ENCODE measurements at places on chromosomes 2 and 18.

- no peak for DNase-seq
These were observed 271.3 kb upstream of the SLC8A1 start for GRCh38 chr2:40723194-40723593.

DNA sequence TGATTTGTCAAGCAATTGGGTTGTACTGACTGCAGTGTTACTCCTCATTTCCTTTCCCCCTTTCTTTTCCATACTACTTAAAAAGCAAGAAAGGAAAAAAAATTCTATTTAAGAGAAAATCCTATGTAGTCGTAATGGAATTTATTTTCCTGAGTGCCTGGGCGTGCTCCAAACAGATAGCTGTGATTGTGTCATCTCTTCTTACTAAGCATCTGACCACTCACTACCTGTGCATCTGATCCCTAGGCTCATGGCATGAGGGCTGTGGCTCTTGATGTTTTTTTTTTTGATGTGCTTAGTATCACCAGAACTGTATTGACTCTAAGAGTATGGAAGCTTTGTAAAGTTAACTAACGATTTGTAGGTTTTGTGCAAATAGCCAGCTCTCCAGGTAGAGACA lies 19.0 kb downstream of the CRIM1 start:
- no peak for DNase-seq

DNA sequence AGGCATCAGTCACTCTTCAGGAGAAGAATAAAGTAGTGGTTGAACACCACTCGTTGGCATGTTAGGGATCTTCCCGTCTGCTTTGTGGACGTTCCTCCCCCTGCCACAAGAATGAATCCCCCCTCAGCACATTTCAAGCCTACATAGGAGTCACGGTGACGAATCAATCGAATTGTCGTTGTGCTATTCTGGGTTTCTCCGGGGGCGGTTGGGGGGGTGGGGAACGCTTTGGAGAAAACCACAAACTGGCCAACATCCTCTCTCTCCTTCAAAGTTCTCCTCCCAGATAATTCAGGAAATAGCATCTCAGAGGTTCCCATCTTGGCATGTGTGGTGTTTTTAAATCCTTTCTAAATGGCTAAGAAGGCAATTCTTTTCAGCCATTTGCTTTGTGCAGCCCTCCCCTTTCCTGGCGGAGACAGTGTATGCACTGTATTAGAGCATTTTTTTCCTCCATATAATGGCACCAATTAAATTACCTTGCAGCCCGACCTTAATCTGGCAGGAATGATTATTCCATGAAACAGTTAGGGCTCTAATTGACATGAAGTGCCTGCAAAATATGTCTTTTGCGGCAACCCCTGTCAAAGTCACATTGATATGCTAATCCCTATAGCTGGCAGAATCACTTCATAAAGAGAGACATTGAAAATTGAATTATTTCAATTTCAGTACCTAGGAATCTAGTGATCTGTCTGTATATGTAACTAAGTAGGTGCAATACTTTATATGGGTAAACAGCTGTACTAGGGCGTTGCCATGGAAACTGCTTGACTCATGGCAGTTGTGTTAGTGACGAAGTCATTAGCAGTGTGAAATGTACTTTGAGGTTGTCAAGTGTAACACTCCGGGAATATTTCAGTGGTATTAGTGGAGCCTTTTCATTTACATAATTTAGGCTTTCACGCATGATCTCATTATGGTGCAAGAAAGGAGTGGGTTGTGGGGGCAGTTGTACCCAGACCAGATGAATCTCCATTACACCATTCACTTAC lies 323.4 kb upstream of the SLC14A2 start:
- DNase-seq: peak; percentile 0

GRCh38 chr2:101900375-101900774 lies 91.4 kb upstream of the IL1R2 start:
- no peak for DNase-seq

DNA sequence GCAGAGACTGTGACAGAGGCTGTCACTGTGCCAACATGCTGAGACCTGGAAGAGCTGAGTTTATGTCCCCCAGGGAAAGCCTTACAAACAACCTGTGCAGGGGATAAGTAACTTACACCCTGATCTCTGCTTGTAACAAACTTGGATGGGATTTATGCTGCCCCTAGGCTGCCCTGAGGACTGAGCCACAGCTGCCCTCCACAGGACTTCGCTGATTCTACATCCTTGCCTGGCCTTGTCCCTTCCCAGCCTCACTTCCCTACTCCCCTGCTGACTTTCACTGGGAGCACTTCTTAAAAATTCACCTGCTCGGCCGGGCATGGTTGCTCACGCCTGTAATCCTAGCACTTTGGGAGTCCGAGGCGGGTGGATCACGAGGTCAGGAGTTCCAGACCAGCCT lies 45.9 kb upstream of the ASAP2 start:
- DNase-seq: no peak

- no peak for DNase-seq
These were observed 579 bp upstream of the EMX1 start for GRCh38 chr2:72916743-72917137.

DNA sequence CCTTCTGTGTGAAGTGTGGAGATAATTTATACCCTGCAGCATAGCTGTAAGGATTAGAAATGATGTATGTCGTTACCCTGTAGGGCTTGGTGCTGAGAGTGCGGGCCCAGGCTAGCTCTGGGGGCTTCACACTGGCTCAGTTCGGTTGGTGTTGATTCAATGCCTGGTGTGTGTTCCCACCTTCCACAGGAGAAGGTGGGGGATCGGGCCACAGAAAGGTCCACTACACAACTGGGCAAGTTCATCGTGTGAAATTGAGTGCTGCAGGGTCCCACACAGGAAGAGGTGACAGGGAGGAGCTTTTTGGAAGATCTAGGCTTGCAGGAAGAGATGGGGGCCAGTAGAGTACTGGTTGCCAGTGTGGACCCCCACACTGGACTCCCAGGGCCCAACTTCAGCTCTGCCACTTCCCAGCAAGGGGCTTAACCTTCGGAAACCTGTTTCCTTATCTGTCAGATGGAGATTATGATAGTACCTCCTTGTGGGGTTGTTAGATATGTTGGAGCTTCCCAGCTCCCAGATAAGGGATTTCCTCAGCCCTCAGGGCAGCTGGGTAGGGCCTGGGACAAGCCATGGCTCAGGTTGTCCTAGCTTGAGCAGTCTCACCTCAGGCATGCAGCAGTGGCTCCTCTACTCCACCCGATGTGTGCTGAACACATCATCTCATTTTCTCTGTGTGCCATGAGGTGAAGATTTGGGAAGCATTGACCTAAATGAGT lies 71.5 kb downstream of the TMEM247 start:
- no peak for DNase-seq

DNA sequence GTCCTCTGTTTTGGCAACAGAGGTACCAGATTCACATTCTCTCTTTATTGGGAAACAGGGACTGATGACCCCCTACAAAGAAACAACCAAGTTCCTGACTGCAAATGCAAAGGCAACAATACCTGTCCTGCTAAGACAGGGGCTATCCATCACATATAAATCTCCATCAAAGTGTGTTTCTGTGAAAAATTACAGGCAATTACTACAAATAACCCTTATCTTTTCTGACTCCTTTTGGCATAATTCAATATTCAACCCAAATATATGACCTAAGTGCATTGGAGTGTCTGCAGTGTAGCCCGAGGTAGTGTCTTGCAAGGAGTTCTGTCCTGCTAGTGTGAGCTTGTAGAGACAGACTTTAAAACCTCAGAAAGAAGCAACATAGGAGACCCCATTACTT lies 35.4 kb downstream of the KCNG3 start:
- DNase-seq: no peak

- peak; percentile 44 for DNase-seq
These were observed 135.9 kb upstream of the SIX3 start for GRCh38 chr2:44805401-44806235.

GRCh38 chr2:33146102-33146501 lies 199.3 kb downstream of the LTBP1 start:
- no peak for DNase-seq

DNA sequence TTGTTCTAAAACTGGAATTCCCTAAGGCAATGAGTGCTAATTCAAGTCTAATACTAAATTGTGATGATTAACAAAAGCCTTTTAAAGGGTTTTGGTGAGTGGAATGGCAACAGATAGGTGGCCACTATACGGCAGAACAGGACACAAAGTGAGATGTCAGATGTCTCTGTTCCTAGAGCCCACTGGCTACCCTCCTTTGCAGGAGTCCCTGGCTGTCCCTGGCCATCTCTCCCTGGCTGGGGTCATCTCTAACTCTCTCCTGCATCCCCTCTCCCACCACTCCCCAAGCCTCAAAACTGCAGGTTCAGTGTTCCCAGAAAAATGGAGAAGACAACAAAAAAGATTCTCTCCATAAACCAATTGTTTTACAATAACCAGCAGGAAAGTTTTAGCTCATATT lies 79.2 kb downstream of the MDH1 start:
- DNase-seq: no peak

- peak; percentile 5 for DNase-seq
These were observed 764.6 kb upstream of the PKDCC start for GRCh38 chr2:41283079-41283775.

DNA sequence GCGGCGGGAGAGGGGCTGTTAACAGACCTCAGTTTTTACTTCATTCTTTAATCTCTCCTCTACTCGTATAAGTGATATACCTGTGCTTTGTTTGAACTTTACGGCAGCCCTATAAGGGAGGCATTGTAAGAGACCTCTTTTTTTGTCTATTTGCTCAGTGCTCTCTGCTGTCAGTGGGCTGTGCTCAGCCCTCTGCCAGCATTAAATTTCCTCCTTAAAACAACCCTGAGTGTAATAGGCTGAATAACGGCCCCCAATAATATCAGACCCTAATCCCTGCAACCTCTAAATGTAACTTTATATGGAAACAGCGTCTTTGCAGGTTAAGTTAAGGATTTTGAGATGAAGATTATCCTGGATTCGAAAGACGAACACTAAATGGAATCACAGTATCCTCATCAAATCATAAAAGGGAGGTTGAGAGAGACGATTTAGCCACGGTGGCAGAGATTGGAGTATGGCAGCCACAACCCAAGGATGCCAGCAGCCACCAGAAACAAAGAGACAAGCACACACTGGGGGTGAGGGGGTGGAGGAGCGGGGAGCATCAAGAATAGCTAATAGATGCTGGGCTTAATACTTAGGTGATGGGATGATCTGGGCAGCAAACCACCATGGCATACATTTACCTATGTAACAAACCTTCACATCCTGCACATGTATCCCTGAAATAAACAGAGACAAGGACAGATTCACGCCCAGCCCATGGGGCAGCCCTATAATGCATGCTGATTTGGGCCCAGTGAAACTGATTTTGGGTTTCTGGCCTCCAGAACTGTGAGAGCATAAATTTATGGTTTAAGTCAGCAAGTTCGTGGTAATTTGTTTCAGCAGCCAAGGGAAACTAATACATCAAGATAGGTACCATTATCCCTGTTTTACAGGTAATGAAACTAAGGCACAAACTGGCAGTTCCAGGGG lies 894 bp upstream of the FARSB start:
- DNase-seq: no peak

- no peak for DNase-seq
These were observed 50.6 kb downstream of the TTC21B start for GRCh38 chr2:165902934-165903333.

DNA sequence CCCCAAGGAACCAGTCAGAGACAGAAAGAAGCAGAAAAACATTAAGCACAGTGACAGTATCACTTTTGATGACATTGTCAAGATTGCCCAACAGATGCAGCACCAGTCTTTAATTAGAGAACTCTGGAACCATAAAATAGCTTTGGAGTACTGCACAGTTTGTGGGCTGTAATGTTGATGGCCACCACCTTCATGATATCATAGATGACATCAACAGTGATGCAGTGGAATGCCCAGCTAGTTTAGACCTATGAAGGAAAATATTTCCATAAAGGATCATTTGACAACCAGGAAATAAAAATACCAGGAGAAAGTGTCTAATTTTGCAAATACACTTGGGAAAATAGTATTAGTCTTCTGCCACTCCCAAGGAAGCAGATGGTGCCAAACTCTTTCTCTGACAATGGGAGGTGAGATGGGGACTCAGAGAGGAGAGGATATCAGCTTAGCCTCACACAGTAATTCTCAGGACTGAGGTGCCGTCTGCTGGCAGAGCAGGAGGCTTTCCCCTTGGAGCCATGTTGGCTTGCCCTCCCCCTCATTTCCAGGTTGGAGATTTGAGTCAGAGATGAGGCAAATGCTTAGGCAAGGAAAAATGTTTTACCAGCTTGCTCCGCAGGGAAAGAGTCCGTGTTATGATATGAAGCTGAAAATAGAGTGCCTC lies 107.5 kb upstream of the CELF4 start:
- DNase-seq: no peak

GRCh38 chr2:2232167-2232566 lies 98.9 kb downstream of the MYT1L start:
- peak; percentile 59 for DNase-seq

GRCh38 chr2:67844024-67844540 lies 218.7 kb downstream of the C1D start:
- no peak for DNase-seq

- no peak for DNase-seq
These were observed 8.9 kb downstream of the SH2D6 start for GRCh38 chr2:85427300-85427835.

DNA sequence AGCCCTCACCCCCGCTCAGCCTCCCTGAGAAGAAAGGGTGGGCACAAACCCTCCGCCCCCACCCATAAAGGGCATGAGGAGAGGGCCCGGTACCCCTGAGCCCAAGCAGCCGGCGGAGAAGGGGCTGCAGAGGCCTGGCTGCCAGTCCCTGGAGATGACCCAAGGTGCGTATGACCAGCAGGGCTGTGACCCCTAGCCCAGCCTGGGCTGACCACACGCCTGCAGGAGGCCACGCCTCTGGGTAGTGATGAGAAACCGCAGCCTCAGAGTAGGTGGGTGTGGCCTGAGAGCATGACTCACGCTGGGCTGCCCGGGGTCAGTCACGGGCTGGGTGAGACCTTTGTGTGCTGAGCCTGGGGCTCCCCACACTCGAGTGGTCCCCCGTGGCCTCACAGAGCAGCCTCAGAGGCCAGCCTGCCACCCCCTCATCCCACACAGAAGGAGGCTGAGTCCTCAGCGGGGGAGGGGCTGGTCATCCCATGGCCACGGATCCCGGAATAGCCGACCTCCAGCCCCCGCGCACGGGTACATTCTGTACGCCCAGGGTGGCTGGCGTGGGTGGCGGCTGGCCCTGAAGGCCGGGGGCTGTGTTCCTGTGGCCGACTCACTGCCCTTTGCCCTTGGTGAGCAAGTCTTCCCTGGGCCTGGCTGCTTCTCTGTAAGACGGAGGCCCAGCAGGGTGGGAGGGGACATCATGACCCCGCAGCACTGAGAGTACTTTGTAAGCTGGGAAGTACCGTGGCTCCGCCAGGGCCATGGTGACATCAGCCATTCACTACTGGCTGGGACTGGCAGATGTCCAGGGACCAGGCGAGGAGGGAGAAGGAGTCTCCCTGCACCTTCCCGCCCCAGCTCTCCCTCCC lies 110.8 kb upstream of the OTOS start:
- DNase-seq: no peak

- DNase-seq: no peak
These were observed 21.6 kb upstream of the SPATA3 start for GRCh38 chr2:230974096-230974913.

GRCh38 chr18:36534154-36534688 lies 236.7 kb downstream of the FHOD3 start:
- no peak for DNase-seq

DNA sequence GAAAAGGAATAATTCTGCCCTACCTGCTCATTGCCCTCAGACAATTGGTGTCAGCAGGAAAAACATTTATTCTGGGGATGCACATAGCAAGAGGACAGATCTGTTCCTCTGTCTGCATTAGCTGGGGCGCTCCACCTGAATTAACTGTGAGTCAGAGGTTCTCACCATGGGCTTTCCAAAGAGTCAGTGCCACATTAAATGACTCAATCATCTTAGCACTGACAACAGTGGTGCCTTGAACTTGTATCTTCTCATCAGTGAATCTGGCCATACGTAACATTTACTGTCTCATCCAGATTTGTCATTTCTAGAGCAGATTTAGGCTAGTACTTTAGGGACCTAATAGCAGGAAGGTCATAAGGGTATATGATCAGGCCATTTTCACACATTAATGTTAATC lies 358.1 kb upstream of the CRIM1 start:
- no peak for DNase-seq

Data from NCI-H2081 (cell line).